ENCODE measurements at places on chromosomes 11 and 22. TPM values are rescaled to one million over a fixed set of nuclear protein-coding genes. Genes with fewer than 3 reads are reported as not detected.

Gene CCDC85B
- 14.2 TPM for total RNA-seq

Gene YPEL1
- total RNA-seq, result 18.8 TPM

Gene CNTF
- total RNA-seq, result 0.89 TPM

DNA sequence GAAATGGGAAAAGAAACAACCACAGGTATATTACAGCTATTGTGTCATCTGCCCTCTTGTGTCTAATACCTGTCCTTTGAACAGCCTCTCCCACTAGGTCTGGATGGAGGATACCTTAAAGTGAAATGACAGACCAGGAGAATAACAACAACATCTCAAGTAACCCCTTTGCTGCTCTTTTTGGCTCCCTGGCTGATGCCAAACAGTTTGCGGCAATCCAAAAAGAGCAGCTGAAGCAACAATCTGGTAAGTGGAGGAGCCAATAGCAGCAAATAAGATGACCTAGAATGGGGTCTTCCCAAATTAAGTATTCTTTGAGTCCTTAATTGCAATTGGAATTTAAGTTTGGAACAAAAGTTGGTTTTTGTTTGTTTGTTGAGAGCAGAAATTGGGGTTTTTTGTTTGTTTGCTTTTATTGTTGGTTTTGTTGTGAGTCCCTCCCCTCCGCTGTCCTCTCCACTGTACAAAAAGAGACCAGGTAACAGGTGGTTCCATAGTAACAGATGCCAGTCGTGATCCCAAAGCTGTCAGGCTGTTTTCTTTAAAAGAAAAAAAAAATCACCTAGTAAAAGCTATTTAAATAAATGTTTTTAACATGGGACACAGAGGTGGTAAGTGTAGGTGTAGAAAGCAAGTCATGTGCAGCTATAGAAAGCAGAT lies 5.7 kb downstream of the UBE4A start:
- no peaks in the 10 kb centered on the region for H3K27me3 ChIP-seq
- no peak overlapping the region for H3K4me3 ChIP-seq
- H3K27ac ChIP-seq, result no peak overlapping the region
- no peak for DNase-seq

DNA sequence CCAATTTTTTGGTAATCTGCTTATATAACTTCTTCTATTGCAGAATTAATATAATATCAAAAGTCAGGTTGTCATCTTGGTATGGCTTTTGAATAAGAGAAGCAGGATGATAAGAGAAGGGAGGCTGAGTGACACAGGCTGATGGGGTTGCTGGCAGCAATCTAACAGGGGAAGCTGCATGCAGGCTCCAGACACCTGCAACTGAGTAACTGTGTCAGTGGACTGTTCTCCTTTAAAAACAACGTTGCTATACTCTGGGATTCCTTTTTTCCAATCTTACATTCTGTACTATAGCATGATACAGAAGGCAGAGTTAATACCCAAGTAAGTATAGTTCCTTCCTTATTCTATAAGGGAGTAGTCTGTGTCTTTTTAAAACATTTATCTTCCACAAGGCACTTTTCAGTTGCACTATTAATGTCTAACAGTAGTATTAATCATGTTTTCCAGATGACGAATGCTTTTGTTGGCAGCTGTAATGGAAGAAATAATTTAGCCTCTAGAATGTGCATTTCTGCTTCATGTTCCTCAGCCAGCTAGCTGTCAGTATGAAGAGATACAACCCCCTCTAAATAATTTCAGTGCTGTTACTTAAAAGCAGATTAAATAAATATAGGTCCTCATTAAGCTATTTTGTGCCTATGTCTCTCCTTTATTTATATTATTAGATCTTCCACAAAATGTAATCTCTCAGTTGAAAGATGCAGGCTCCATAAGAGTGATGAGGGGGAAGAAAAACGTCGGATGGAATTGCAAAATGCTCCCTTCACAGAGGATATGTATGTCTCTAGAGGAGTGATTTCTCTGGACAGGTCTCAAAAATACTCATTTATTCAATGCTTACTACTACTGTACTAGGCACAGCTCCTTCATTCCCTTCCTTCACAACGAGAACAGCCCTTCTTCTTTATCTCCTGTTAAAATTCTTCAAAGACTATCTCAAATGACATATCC lies 50.8 kb downstream of the ATG16L2 start:
- no peaks in the 10 kb centered on the region for H3K27me3 ChIP-seq
- H3K4me1 ChIP-seq, result peaks cover 11% of the 10 kb centered on the region
- H3K27ac ChIP-seq, result peak overlapping the region; percentile 77

GRCh38 chr22:39664485-39665200 lies 94.1 kb downstream of the CACNA1I start:
- peaks cover 7% of the 10 kb centered on the region for H3K4me1 ChIP-seq
- no peaks in the 10 kb centered on the region for H3K36me3 ChIP-seq
- no peak for DNase-seq
- H3K27ac ChIP-seq, result no peak overlapping the region
- no peak overlapping the region for H3K4me3 ChIP-seq

DNA sequence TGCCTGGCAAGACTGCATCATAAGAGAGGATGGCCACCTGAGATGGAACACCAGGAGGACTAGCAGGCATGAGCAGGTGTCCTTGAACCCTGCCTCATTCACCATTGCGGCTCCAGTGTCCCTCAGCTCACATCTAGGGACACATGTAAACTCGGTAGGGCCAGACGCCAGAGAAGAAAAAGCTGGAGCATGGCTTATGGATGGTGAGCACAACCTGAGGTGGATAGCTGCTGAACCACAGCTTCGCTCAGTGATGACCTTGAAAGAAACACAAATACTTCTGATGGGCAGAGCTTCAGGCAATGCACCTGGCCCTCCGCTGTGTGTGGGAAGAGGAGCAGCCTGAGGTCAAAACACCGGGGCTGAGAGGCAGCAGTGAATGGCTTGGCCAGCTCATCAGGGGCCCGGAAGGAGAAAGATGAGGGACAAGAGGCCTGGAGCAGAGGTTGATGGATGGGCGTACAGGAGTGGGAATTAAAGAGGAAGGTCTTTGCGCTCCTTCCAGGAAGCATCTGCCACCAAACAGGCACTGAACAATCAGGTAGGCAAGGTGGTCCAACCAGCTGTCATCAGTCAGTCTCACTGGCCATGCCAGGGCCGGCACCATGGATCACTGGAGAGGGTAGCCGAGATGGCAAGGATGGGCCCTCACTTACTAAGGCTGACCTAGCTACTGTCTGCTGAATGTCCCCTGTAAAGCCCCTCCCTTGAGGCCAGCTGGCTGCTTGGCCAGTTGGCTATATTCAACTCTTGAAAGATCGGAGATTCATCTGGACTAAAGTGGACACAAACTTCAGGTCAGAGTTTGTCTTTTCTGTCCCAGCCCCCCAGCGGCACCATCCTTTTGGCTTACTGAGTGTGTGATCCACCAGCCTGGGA lies 89.7 kb downstream of the MYEOV start:
- no peaks in the 10 kb centered on the region for H3K27me3 ChIP-seq
- H3K4me1 ChIP-seq, result peaks cover 55% of the 10 kb centered on the region
- H3K4me3 ChIP-seq, result no peak overlapping the region
- no peak for DNase-seq

DNA sequence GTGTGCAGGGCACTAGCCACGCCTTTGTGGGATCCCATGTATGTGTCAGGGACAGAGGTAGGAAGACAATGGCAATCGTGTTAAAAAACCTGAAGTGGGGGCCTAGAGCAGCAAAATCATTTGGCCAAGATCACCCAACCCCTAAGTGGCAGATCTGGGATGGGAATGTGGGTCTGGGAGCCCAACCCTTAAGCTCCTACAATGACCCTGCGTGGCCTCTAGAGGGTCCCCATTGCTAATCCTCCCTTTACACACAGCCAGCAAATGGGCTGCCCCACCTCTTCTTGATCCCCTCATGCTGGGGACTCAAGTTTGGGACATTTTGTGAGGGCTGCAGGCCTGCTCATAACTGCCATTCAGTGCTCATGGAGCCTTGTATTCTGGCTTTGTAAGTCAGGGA lies 73.2 kb upstream of the SUSD2 start:
- no peak for DNase-seq
- no peaks in the 10 kb centered on the region for H3K27me3 ChIP-seq
- peaks cover 16% of the 10 kb centered on the region for H3K36me3 ChIP-seq
- H3K4me1 ChIP-seq, result peaks cover 51% of the 10 kb centered on the region
- peak overlapping the region; percentile 50 for H3K27ac ChIP-seq

- no peak overlapping the region for H3K4me3 ChIP-seq
- no peak overlapping the region for H3K27ac ChIP-seq
- peaks cover 54% of the 10 kb centered on the region for H3K36me3 ChIP-seq
- DNase-seq, result no peak
- no peaks in the 10 kb centered on the region for H3K27me3 ChIP-seq
These were observed 16.5 kb downstream of the PRPF19 start for GRCh38 chr11:60889869-60890311.

- peaks cover 8% of the 10 kb centered on the region for H3K4me1 ChIP-seq
- H3K27me3 ChIP-seq, result peaks cover 15% of the 10 kb centered on the region
- H3K36me3 ChIP-seq, result no peaks in the 10 kb centered on the region
- no peak overlapping the region for H3K4me3 ChIP-seq
- peak; percentile 71 for DNase-seq
- no peak overlapping the region for H3K27ac ChIP-seq
These were observed 357.3 kb downstream of the CTTN start for GRCh38 chr11:70755410-70756158.

DNA sequence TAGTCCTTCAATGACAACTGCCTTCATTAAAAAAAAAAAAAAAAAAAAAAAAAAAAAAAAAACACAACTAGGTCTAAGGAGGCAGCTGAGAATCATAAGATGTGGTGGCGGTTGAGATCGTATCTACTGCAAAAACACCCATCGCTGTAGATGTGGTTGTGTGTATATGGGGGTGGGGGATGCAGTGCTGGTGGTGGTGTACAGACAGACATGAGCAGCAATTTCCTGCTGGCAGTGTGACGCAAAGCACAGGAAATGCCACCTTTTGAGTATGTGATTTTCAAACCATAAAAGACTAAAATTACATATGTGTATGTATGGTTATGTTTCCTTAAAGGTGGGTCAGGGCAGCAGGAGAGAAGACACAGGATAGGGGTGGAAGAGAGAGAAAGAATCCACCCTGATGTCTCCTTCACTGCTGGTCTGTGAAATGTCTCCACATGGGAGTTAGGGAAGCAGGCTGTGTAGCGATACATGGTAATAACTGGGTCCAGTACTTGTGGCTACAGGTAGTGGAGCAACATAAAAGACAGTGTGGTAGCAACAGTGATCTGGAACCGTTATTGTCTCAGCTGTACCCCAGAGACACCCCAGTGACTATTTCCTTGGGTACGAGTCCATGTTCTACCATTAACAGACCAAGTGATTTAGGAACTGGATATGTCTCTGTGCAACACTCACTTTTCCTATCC lies 57.9 kb downstream of the SYTL2 start:
- H3K4me3 ChIP-seq, result no peak overlapping the region
- DNase-seq, result no peak
- H3K27me3 ChIP-seq, result no peaks in the 10 kb centered on the region
- no peaks in the 10 kb centered on the region for H3K36me3 ChIP-seq

GRCh38 chr11:70364745-70365543 lies 33.4 kb upstream of the CTTN start:
- H3K36me3 ChIP-seq, result peaks cover 43% of the 10 kb centered on the region
- H3K4me3 ChIP-seq, result no peak overlapping the region
- no peak for DNase-seq
- H3K27ac ChIP-seq, result no peak overlapping the region

GRCh38 chr11:2746401-2747247 lies 46.8 kb upstream of the KCNQ1OT1 start:
- no peak overlapping the region for H3K4me3 ChIP-seq
- DNase-seq, result peak; percentile 14
- H3K27me3 ChIP-seq, result no peaks in the 10 kb centered on the region
- no peaks in the 10 kb centered on the region for H3K36me3 ChIP-seq
- no peak overlapping the region for H3K27ac ChIP-seq

DNA sequence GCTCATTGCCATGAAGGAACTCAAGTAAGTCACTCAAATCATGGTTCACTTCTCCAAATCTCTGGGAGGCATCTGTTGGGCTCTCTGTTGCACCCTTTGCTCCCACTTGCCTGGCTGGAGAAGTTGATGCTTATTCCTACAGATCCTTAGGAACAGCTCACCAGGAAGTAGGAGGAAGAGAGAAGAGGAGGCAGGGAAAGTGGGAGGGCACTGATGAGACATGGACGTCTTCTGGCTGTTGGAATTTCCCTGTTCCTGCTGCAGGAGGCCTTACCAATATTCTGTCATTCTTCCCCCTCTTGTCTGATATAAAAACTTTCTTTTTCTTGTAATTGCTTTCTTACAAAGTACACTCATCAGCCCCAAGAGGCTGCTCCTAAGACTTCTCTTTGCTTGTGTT lies 13.6 kb downstream of the POLR2F start:
- no peak overlapping the region for H3K27ac ChIP-seq
- peaks cover 3% of the 10 kb centered on the region for H3K4me1 ChIP-seq
- no peak for DNase-seq
- H3K4me3 ChIP-seq, result no peak overlapping the region

DNA sequence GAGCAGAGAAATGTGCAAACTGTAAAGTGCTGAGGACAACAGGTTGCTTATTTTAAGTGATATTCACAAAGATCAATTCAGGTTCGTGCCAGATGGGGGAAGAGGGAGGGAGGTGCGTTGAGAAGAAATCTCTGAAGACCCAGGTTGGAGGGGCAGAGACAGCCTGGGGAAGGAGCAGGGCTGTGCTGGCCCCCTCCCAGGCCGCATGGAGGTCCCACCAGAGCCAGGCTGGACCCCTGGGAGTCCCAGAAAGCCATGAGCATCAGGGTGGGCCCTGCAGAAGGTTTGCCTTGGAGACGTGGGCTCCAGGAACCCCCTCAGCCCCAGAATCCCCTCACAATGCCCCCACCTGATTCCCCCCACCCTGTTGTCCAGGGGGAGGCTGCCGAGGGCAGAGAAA lies 47.4 kb downstream of the IGLL1 start:
- H3K4me1 ChIP-seq, result peaks cover 9% of the 10 kb centered on the region
- no peaks in the 10 kb centered on the region for H3K36me3 ChIP-seq
- H3K27ac ChIP-seq, result no peak overlapping the region
- H3K27me3 ChIP-seq, result no peaks in the 10 kb centered on the region

DNA sequence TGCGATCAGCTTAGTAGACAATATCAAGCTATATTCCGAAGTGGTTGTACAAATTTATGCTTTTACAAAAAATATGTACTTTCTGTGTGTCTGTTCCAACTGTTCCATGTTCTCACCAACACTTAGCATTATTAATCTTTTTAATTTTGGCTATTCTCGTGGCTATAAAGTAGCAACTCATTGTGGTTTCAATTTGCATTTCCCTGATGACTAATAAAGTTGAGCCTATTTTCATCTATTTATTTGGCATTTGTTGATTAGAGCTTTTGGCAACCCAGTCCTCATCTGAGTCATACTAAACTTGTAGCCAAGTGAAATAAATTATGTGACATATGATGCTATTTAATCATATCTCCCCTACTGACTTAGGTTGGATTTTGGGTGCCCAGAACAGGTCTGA lies 115.9 kb downstream of the FBXO7 start:
- no peaks in the 10 kb centered on the region for H3K4me1 ChIP-seq
- no peak overlapping the region for H3K27ac ChIP-seq
- no peaks in the 10 kb centered on the region for H3K27me3 ChIP-seq
- H3K4me3 ChIP-seq, result no peak overlapping the region
- H3K36me3 ChIP-seq, result no peaks in the 10 kb centered on the region
- no peak for DNase-seq
